NCI-H146 (cell line): ENCODE measurements at places on chromosomes 5 and 9.

GRCh38 chr9:5896863-5897262 is 6.2 kb downstream of the MLANA start:
- no peak for DNase-seq

GRCh38 chr5:78509884-78510769 is 138.4 kb downstream of the LHFPL2 start:
- peak; percentile 68 for DNase-seq

DNA sequence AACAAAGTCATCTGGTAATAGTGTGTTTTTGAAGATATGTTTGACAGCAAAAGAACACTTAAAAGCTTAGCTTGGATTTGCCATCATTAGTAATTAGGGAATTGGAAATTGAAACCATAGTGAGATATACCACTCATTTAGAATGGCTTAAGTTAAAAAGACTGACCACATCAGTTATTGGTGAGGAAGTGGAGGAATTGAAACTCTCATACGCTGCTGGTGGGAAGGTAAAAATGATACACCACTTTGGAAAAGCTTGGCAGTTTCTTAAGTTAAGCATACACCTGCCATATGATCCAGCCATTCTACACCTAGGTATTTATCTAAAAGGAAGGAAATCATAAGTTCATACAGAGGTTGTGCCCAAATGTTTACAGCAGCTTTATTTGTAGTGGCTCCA is 213.2 kb downstream of the TRIO start:
- DNase-seq: no peak

GRCh38 chr9:114001794-114002261 is 76.3 kb downstream of the AMBP start:
- no peak for DNase-seq

- DNase-seq: no peak
Observed at GRCh38 chr5:135169753-135170152, 135.7 kb upstream of the PITX1 start.

GRCh38 chr5:129945774-129946270 is 41.6 kb downstream of the CHSY3 start:
- no peak for DNase-seq

DNA sequence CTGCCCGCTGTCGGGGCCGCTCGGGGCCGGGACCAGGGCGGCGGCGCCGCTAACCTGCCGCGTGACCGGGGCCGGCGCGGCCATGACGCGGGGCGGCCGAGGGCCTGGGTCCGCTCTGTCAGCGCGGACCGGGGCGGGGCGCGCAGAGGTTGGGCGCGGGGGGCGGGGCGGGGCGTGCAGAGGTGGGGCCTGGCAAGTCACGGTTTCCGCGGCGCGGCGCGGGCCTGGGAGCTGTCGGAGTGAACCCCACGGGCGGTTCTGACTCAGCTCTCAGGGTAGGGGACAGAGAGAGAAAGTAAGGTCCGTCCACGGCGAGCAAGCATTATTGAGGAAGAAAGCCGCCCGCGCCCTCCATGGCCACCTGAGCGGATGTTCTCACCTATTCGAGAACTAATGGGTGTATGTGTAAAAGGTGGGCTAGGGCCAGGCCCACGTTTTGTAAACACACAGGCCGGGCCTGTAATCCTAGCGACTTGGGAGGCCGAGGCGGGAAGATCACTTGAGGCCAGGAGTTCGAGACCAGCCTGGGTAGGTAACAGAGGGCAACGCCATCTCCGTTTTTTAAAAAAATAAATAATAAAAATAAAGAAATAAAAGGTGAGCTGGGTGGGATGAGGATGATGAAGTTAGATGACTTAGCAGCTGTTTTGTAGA is at the start of gene PRXL2C:
TSS of gene PRXL2C (minus strand) at position 120 of the 654 bp plus-strand sequence. CDS start at position 84, 36 bp downstream.
- peak; percentile 59 for DNase-seq

- DNase-seq: no peak
Observed at GRCh38 chr9:88403340-88403739, 15.1 kb downstream of the SPIN1 start.

GRCh38 chr9:124615100-124615742 is 108.0 kb upstream of the NR5A1 start:
- no peak for DNase-seq

DNA sequence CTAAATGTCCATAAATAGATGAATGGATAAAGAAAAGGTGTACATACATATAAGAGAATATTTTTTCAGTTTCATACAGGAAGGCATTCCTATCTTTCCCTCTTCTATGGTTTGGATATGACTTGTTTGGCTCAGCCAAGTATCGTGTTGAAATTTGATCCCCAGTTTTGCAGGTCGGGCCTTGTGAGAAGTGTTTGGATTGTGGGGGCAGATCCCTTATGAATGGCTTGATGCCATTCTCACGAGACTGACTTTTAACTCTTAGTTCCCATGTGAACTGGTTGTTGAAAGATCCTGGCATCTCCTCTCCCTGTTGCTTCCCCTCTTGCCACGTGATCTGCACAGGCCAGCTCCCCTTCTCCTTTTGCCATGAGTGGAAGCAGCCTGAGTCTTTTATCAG is 421.1 kb upstream of the FTMT start:
- DNase-seq: no peak

DNA sequence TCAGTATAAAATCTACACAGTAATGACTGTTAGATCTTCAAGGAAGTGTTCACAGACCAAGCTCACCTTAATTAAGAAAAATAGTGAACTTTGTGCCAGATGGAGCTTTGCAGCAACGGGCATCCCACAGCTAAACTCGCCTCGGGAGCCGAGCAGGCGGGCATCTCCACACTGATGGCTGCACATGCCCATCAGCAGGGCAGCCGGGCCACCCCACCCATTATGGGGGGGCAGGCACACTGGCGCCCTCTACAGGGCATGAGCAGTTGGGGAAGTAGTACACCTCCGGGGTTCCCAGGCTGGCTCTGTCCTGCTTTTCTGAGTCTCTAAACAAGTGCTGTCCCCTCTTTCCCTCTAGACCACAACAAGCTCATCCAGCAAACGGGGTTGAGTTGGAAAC is 21.6 kb downstream of the ANKS6 start:
- no peak for DNase-seq

GRCh38 chr5:149694007-149694406 is 36.1 kb upstream of the PPARGC1B start:
- DNase-seq: no peak

DNA sequence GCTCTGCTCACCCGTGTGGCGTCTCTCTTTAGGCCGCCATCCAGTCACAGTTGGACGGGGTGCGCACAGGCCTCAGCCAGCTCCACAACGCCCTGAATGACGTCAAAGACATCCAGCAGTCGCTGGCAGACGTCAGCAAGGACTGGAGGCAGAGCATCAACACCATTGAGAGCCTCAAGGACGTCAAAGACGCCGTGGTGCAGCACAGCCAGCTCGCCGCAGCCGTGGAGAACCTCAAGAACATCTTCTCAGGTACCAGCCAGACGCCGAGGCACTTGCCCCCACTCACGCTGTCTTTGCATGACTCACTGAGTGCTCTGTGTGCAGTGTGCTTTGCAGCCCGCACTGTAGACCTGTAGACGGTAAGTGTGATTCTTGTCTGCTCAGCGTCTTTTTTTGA is 4.5 kb downstream of the EXOC3 start:
- DNase-seq: no peak

DNA sequence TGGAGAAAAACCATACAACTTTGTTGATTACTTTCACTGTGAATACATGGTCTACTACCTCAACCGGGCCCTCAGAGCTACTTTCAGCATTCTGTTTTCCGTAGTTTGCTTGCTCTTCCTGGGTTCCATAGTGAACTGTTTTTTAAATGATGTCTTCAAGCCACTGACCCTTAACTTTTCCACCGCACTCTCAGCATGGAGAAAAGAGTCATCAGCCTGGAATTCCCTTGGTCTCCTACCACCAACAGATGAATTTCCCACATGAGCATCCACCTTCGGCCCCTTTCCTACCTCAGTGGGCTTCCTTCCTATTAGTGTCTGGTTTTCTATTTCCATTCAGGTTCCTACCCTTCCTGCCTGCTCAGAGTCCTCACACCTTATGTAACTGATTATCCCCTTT is 135.9 kb upstream of the ADAMTSL1 start:
- no peak for DNase-seq

GRCh38 chr5:134131165-134131564 is 16.7 kb downstream of the TCF7 start:
- no peak for DNase-seq

- DNase-seq: no peak
Observed at GRCh38 chr5:172840432-172841154, 6.5 kb downstream of the ERGIC1 start.

GRCh38 chr9:13118313-13118712 is 161.2 kb downstream of the MPDZ start:
- DNase-seq: no peak

- no peak for DNase-seq
Observed at GRCh38 chr5:168341178-168341577, 49.7 kb downstream of the WWC1 start.

- DNase-seq: no peak
Observed at GRCh38 chr9:14838701-14839100, 71.5 kb downstream of the FREM1 start.

DNA sequence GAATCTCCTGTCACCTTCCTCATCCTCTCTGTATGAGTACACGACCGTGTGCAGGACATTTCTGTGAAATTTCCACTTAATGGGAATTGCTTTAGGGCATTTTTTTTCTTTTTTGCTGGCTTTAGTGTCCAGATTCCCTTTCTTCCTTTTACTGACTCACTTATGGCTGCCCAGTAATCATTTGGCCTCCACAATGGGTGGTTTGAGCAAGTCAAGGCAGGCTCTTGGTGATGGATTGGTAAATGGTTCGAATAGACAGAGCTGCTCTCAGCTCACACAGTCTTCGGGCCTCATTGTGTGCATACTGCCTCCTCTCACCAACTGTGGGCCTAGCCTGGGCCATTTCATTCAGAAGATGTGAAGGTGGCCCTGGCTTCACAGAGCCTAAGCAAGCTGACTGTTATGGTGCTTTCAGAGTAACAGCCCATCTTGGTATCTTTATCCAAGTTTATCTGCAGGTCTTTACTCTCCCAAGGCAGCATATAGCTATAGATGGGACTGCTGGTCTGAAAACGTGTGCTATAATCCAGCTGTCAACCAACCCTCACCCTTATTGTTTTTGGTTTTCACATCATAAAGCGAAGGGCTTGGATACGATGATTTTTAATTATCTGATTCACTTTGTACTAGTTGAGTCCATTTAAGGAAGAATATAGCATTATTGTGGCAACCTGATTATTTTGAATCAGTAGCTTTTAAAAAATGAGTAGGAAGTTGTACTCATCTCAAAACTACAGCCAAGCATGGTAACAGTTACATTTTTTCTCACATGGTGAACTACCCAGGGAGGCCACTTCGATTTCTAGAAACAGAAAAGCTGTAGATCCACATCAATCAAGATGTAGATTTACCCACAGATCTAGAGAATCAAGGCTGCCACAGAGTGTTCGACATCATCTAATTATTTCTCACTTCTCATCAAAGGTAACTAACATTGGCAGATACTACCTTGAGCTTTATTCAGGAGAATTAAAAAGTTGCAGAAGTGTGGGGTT is 50.4 kb upstream of the CKMT2 start:
- no peak for DNase-seq
